Foreskin fibroblast (primary cell): ENCODE measurements at places on chromosomes 2 and 18.

- no peak for DNase-seq
Measured at GRCh38 chr2:161101406-161101805, 58.8 kb upstream of the TANK start.

DNA sequence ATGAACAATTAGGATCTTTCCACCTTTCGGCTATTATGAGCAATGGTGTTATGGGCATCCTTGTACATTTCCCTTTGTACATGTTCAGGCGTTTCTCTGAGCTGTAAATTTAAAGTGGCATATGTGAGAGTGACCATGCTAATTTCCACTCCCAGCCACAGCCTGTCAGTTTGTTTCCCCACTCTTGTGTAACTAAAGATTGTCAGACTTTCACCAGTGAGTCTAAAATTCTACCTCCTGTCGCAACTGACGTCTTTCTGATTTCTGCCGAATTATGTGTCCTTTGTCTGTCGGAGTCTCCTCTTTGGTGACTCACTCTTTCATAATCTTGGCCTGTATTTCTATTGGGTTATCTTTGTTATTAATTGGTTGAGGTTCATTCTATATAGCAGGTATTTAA is 50.7 kb downstream of the TRAPPC12 start:
- peak; percentile 12 for DNase-seq

DNA sequence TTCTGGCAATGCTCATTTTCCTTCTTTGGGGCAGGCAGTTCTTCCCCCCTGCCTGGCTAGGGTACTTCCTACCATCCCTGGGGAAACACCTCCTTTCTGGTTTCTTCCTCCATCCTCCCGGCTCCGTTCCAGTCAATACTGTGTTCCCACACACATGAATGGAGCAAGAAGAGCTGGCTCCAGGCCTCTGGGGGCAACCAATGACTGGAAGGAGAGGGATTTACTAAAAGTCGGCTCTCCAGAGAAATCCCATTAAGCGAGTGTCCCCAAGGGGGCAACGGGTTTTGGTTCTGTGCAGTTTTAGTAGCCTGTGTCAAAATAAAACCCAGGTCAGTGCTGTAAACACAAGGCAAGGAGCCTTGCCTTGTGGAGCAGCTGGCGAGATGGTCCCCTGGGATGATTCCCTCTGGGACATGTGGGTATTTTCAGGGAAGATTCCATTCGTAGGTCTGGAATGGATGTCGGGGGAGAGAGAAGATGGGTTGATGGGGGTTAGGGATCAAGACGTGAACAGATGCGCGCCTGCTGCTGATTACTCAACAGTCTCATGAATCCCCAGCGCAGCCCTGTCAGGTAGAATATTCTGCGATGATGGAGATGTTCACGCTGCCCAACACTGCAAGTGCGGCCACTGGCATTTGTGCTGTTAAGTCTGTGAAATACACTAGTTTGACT is 32.0 kb downstream of the EMILIN2 start:
- DNase-seq = no peak

GRCh38 chr2:106168657-106169056 is 25.4 kb downstream of the UXS1 start:
- no peak for DNase-seq

DNA sequence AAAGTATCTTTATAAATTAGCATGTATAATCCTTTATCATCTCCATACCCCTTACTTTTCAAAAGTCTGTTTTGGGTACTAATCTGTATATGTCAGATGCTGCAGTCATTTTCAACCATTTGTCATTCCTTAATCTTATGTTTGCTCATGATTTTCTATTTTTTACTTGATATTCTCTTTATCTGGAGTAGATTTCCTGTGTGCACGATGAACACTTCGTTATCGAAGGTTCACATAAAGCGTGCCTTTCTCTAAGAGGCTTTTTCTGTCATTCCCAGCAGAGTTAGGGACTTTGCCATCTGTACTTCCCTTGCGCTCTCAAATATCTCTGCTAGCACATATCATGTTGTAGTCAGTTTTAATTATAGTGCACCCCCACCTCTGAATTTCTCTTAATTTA is 123.2 kb downstream of the BIRC6 start:
- DNase-seq = no peak
